ENCODE measurements at places on chromosomes 6 and 20.

DNA sequence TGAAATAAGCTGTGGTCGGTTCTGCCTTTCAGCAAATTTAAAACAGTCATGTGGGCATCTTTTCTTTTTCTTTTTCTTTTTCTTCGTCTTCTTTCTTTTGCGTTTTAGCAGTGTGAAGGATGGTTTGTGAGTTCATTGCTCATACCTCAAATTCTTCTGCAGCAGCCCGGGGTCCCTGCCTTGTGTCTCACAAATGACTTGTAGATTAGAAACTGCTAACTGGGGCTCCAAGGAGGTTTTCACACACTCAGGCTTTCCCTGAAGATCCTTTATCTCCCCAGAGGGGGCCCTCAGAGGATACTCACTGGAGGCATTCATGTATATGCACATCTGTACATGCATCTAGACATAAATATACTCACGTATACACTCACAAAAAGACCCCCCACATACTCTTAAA, 1.7 kb downstream of the SMOC2 start:
- DNase-seq = no peak

DNA sequence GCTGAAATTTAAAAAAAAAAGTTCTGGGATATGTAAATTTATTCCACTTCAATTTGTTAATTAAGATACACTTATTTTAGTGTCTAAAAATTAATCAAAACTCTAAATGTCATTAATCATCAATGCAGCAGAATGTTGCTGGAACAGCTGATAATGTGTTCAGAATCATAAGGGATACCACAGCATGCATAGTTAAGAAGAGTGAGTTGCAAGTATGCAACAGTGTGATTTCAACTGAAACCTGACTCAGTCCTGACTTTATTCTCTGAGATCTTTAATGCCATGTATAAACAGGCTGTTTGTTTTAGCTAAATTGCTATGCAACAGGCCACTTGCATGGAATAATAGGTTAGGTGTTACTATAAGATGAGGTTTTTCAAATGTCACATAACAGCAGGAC, 1.4 kb downstream of the GRIK2 start:
- no peak for DNase-seq

DNA sequence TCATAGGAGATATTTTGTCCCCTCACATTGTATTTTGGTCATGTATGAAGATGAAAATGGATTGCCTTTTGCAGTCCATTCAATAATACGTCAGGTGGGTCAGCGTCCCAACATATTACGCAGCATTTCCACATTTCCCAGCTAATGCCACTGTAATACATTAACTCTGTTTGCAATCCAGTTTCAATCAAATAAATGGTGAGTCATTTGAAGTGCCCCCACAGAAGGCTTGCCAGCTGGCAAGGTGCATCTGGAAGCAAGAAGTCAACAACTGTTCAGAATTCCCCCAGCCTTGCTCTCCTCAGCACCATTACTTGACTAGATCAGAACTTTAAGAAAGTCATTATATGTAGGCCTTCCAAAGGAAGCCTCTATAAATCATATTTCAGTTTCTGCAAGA, 50.4 kb downstream of the PHACTR1 start:
- no peak for DNase-seq

GRCh38 chr6:138673346-138674014, 100.1 kb upstream of the CCDC28A start:
- no peak for DNase-seq

DNA sequence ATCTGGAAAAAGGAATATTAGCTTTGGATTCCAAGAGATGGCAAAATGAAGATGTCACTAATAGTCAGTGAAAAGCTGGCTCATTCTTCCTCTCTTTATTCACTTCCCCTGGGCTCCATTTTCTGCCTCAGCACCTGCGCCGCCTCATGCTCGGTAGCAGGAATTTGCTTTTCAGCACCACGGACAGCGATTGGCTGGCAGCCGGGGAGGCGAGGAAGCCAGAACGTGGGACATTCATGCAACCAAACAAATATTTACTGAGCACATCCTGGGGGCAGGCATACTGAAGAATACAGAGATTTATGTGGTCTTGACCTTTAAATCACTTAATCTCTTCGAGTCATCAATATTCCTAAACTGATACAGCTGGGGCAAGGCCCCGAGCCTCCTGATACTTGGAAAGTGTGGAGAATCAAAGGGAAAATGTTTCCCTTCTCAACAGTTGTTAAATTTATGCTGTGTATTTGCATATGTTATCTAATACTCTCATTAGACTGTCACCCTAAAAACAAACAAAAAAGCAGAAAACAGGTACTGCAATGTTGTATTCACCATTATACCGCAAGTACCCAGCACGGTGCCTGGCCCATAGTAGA, 12.1 kb upstream of the PDYN start:
- no peak for DNase-seq

DNA sequence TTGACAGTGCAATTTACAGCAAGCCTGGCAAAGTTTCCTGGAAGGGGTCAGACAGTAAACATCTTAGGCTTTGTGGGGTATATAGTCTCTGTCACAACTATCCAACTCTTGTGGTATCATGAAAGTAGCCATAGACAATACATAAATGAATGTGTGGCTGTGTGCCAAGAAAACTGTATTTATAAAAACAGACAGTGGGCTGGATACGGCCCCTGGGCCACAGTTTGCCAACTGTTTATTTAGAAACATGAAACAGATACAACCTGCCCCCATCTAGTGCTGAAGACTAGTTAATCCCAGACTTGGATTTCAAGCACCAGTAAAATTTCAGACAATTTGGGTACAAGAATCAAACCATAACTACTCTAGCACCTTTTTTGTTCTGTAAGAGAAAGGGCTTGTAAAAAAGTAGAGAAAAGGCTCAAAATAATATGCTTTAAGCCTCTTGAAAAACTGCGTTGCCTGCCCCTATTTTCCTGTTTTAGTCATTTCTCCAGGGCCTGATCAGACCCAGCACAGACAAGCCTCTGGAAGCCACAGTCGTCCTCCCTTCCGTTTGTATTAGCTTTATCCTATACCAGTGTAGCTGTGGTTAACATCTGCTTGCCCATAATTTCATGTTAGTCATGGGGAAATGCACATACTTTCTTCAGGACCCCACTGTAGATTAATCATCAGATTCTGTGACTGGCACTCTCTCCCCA, 30.8 kb downstream of the JAG1 start:
- DNase-seq = no peak

DNA sequence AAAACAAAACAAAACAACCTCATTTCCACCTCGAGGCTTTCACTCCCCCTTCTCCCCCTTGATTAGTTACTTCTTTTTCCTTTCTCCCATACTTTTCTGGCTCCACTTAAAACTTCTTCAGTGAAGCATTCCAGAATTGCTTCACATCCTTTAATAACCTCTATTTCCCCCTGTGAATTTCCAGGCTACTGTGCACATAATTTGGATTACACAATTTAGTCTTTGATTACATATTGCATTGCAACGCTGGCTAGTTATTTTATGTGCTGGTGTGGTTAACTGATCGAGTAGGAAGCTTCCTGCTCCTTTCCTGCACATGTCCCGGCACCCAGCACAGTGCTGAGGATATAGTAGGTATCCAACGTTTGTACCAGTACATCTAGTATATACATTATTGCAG, 28.1 kb upstream of the EEF1E1 start:
- no peak for DNase-seq

GRCh38 chr6:161138543-161139303, 135.1 kb downstream of the AGPAT4 start:
- DNase-seq = peak; percentile 50

DNA sequence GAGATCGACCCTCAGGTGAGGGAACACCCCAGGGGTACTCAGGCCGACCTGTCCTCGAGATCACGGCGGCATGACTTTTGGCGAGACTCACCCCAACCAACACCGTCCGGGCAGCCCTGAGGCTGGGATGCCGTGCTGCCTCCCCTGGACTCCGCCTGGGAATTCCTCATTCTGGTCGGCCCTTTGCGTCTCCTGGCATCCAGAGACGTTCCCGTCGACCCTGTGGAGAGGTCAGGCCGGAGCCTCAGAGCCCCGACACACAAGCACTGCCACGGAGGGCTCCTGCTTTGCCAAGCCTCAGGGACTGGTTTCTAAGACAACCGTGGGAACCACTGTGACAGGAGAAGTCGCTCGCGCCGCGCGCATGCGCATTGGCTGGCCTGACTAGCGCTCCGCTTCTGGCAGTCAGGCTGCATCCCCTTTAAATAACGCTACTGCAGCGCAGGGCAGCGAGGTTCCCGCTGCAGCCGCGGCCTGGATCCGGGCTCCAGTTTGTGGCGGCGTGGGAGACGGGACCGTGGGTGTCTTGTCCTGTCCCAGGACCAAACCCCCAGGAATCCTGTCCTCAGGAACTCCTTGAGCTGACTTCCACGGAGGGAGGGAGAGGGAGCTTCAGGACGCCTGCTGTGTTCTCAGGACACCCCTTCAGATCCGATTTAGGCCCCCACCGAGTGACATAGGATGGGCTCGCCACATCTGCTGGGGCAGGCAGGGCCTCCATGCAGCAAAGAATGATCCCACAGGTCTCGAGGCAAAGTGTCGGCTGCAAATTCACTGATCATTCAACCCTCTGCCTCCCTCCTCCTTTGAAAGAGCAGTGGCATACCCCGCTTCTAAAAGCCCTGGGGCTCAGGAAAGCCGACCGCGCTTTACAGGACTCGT, 163.2 kb upstream of the ZNF337 start:
- peak; percentile 85 for DNase-seq

- no peak for DNase-seq
Observed at GRCh38 chr20:57667388-57667787, 42.4 kb downstream of the PMEPA1 start.

- DNase-seq = no peak
Observed at GRCh38 chr20:38270869-38271605, 10.5 kb upstream of the KIAA1755 start.

DNA sequence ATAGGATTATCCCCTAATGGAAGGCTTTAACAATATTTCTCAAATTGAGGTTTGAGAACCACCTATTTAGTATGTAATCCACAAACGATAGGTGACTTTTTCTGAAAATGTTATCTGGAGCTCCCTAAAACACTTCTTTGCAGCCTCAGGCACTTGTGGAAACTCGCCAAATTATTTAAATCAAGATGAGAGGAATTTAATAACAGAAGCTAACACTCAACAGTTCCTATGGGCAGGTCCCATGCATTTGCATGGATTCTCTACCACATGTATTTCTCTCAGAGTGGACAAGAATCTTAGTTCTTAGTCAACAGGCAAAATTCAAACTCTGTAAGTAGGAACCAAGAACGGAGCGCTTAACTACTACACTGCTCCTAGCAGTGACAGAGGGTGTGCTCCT, 20.7 kb downstream of the SOX4 start:
- DNase-seq = no peak

DNA sequence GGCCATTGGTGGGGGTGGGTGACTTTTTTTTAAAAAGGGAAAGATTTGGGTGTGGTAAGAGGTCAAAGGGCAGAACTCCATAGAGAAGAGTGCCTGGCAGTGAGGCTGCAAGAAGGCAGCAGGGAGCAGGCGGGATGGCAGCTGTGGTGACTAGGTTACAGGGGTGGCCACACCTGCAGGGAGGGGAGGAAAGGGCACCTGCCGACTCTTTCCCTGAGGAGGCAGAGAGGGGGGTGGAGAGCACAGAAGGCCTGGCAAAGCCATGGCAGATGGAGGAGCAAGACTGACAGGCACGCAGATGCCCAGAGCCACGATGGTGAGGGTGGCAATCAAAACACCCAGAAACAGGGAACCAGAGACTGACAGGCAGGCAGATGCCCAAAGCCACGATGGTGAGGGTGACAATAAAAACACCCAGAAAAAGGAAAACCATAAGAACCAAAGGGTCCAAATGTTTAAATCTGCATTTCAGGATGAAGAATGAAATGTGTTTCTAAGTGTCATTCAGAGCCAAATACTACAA, 19.3 kb downstream of the CST7 start:
- no peak for DNase-seq

- DNase-seq = no peak
Observed at GRCh38 chr6:136501096-136501495, 49.1 kb downstream of the MAP7 start.

DNA sequence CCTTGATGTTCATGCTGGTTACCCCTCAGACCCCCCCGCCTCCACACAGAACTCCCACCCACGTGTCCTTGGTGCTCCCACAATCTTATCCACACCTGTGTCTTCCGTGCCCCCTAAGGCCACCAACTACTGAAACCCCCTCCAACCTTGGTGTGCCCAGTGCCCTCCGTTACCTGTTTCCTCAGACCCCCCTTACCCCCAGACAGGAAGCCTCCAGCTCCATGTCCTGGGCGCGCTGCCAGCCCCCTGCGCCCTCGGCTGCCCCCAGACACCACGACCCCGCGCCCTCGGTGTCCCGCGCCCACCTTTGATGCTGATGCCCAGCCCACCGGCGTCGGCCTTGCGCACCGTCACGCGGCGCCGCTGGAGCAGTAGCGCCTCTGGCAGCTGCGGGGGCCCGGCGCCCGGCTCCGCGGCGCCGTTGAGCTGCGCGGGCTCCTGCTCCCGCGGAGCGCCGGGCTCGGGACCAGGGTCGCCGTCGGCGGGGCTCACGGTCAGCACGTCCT, 504 bp downstream of the SNTA1 start:
- DNase-seq = no peak
